Ovary (tissue), 10 donors: ENCODE measurements at places on chromosomes 5 and 9.

DNA sequence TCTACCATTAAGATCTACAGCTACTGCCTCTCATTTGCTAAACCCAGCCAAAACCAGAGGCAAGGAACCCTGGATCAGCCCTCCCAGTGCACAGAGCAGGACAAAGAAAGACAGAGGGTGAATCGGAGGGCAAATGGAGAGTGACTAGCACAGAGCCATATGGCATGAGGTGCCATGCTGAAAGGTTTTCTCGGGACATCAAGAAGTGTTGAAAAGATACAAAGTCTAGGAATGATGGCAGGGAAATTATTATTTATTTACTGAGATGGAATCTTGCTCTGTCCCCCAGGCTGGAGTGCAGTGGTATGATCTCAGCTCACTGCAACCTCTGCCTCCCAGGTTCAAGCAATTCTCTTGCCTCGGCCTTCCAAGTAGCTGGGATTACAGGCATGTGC, 19.3 kb downstream of the SLC1A1 start:
- no peaks in the 10 kb centered on the region for H3K36me3 ChIP-seq
- no peak overlapping the region for H3K4me3 ChIP-seq
- DNase-seq = no peak
- H3K4me1 ChIP-seq = no peaks in the 10 kb centered on the region
- H3K27ac ChIP-seq = no peak overlapping the region

DNA sequence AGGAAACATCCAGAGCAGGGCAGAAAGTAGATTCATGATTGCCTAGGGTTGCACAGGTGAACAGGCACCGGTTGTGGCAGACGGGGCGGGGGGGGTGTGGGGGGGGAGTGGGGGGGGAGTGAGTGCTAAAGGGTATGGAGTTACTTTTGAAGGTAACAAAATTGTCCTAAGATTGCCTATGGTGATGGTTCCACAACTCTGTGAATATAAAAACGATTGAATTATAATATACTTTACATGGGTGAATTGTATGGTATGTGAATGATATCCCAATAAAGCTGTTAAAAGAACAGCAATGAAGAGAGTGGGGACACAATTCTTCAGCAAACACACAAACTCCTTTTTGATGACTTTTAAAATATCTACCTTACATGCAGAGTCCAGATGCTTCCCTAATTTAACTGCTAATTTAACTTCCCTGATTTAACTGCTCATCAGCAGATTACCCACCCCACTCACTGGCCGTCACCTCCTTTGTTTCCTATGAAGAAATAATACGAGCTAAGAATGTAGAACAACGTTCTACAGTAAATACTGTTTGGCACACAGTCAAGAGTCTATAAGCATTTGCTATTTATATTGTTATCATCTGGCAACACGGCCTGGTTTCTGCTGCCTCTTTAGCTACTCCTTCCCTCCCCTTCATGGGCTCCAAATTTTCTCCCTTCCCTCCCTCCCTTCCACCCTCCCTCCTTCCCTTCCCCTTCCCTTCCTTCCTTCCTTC, 83.5 kb downstream of the PTCH1 start:
- H3K36me3 ChIP-seq = no peaks in the 10 kb centered on the region
- H3K4me1 ChIP-seq = no peaks in the 10 kb centered on the region
- H3K27me3 ChIP-seq = no peaks in the 10 kb centered on the region
- H3K4me3 ChIP-seq = no peak overlapping the region
- no peak overlapping the region for H3K27ac ChIP-seq

DNA sequence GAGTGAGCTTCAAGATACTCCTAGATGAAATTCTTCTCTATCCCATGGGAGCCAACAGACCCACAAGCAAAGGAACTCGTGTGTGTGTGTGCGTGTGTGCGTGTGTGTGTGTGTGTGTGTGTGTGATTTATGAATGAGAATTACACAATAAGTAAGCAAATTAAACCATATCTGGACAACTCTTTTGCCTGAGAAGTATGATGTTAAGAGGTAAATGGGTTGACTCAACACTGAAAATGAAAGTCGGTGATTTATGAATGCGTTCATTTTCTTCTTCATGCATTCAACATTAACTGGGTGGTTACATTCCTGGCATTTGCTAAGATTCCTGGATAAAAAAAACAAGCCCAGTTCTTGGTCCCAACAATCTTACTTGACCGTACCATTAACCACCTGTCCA, 171.3 kb upstream of the ZNF462 start:
- no peaks in the 10 kb centered on the region for H3K4me1 ChIP-seq
- DNase-seq = no peak
- no peaks in the 10 kb centered on the region for H3K36me3 ChIP-seq

DNA sequence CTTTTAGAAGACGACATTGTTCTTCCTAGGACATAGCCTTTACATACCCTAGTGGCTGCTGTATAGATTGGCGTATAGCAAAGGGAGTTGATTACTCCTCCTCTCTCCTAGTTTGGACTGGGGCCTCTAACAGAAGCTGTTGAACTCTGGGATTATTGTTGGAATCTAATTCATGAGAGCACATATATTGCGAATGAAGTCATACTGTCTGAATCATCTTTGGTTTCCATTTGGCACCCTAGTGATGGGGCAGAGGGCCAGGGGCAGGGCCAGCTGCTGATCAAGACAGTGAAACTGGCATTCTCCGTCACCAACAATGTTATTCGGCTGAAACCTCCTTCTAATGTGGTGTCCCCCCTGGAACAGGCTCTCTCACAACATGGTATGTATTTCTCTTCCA, 40.3 kb downstream of the NUP188 start:
- DNase-seq = no peak
- no peaks in the 10 kb centered on the region for H3K4me1 ChIP-seq
- H3K4me3 ChIP-seq = no peak overlapping the region
- H3K27me3 ChIP-seq = no peaks in the 10 kb centered on the region
- no peaks in the 10 kb centered on the region for H3K36me3 ChIP-seq

DNA sequence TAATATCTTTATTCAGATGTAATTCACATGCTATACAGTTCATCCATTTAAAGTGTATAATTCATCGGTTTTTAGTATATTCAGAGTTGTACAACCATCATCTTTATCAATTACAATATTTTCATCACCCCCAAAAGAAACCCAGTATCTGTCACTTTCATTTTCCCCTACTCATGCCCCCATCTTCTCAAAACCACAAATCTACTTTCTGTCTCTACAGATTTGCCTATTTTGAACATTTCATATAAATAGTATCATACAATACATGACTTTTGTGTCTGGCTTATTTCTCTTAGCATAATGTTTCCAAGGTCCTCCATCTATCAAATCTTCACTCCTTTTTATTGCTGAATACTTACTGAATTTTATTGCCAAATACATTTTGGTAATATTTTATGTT, 305.1 kb upstream of the SGCD start:
- no peak overlapping the region for H3K27ac ChIP-seq
- H3K36me3 ChIP-seq = no peaks in the 10 kb centered on the region
- DNase-seq = no peak
- H3K27me3 ChIP-seq = no peaks in the 10 kb centered on the region

DNA sequence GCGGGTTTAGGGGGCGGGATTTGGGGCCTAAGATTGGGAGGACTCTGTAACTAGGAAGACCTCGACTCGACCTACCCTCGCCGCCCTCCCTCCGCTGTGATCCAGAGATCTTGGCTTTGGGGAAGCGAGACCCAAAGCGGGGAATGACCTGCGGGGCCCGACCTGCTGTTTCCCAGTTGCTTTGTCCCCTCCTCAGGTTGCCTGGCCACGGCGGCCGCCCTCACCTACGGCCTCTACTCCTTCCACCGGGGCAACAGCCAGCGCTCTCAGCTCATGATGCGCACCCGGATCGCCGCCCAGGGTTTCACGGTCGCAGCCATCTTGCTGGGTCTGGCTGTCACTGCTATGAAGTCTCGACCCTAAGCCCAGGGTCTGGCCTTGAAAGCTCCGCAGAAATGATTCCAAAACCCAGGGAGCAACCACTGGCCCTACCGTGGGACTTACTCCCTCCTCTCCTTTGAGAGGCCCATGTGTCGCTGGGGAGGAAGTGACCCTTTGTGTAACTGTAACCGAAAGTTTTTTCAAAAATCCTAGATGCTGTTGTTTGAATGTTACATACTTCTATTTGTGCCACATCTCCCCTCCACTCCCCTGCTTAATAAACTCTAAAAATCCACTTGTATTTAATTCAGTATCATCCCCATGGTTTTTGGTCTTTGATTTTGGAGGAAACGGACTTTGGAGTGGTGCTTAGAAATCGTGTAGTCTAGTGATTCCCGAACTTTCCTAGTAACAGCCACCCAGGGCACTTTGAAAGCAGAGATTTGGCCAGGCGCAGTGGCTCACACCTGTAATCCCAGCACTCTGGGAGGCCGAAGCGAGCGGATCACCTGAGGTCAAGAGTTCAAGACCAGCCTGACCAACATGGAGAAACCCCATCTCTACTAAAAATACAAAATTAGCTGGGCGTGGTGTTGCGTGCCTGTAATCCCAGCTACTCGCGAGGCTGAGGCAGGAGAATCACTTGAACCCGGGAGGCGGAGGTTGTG, 878 bp downstream of the HIGD2A start:
- H3K27me3 ChIP-seq = no peaks in the 10 kb centered on the region
- peak overlapping the region; percentile 95 for H3K27ac ChIP-seq
- H3K4me3 ChIP-seq = peak overlapping the region; percentile 76
- no peak for DNase-seq
- H3K4me1 ChIP-seq = peaks cover 7% of the 10 kb centered on the region

DNA sequence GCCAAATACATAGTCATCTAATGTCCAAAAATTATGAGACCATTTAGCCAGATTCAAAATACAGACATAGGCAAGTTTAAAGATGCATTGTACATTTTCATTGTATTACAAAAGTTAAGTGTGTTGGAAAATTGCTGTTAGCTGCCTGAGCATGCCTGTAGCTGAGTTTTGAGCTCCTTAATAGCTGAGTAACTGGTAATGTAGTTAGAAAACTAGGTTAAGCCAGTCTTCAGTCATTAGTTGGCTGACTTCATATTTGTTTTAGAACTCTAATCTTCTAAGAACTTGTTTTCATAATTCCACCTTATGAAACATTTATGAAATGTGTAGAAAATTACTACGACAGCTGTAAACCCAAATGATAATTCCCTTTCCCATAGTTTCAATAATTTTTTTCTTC, 293.4 kb downstream of the ARRDC3 start:
- no peak overlapping the region for H3K27ac ChIP-seq
- no peak overlapping the region for H3K4me3 ChIP-seq
- no peaks in the 10 kb centered on the region for H3K36me3 ChIP-seq
- no peak for DNase-seq

- no peak overlapping the region for H3K4me3 ChIP-seq
- H3K27ac ChIP-seq = no peak overlapping the region
- no peak for DNase-seq
- H3K36me3 ChIP-seq = no peaks in the 10 kb centered on the region
- H3K4me1 ChIP-seq = no peaks in the 10 kb centered on the region
Observed at GRCh38 chr5:127089191-127089590, 15.9 kb upstream of the C5orf63 start.

GRCh38 chr5:56440871-56441740, 208.0 kb upstream of the ANKRD55 start:
- peaks cover 2% of the 10 kb centered on the region for H3K4me1 ChIP-seq
- no peak for DNase-seq
- H3K27me3 ChIP-seq = no peaks in the 10 kb centered on the region
- no peaks in the 10 kb centered on the region for H3K36me3 ChIP-seq

DNA sequence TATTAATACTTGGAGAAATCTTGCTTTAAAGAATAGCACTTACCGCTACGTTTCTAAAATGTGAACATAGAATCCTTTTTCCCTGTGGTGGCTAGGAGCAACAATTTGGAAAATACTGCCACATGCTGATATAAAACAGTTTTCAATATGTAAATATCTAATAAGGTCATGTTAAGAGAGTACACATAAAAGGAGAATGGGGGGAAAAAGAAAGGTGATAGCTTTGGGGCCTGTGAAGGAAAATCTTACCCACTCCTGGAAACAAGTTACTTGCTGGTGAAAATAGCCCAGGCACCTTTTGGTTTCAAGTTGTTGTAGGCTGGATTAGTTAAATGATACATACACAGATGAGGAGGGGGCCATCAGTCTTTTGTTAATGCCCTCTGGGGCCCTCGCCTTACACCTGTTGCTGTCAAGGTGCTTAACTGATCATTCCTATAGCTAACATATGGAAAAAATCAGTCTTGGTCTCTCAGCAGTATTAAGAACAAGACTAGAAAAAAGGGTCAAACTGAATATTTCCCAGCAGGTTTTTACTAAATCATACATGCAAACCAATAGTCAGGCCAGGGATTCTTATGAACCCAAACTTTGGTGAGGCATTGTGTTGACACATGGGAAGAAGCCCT, 24.1 kb downstream of the FYB1 start:
- H3K4me3 ChIP-seq = no peak overlapping the region
- DNase-seq = no peak
- H3K4me1 ChIP-seq = no peaks in the 10 kb centered on the region

- no peak overlapping the region for H3K4me3 ChIP-seq
- no peaks in the 10 kb centered on the region for H3K4me1 ChIP-seq
- H3K36me3 ChIP-seq = no peaks in the 10 kb centered on the region
- no peak overlapping the region for H3K27ac ChIP-seq
Observed at GRCh38 chr9:102499468-102499867, 495.7 kb upstream of the CYLC2 start.

- peak overlapping the region; percentile 88 for H3K27ac ChIP-seq
- DNase-seq = peak; percentile 94
- H3K4me3 ChIP-seq = no peak overlapping the region
- no peaks in the 10 kb centered on the region for H3K36me3 ChIP-seq
Observed at GRCh38 chr9:107749787-107750444, 260.3 kb upstream of the KLF4 start.
